ENCODE measurements at places on chromosomes 16 and 17. TPM values are rescaled to one million over a fixed set of nuclear protein-coding genes. Genes with fewer than 3 reads are reported as not detected.

The CSH2 gene
- total RNA-seq, result not detected

The ADAM11 gene
- 2.3 TPM for total RNA-seq

The HASPIN gene
- 15.3 TPM for total RNA-seq

The KIF2B gene
- not detected for total RNA-seq

The USP6 gene
- total RNA-seq, result 0.02 TPM

The CCL2 gene
- 24.8 TPM for total RNA-seq

The PABPN1L gene
- total RNA-seq, result not detected

The ATAD5 gene
- total RNA-seq, result 3.8 TPM

The VASN gene
- 7.5 TPM for total RNA-seq

The HYDIN gene
- total RNA-seq, result 0.37 TPM

The TP53I13 gene
- total RNA-seq, result 58.7 TPM

The TBC1D26 gene
- total RNA-seq, result not detected

The YBX2 gene
- total RNA-seq, result 0.69 TPM

The CES3 gene
- total RNA-seq, result 1.8 TPM

The MYCBPAP gene
- total RNA-seq, result 0.53 TPM

The PDILT gene
- not detected for total RNA-seq

The HEATR9 gene
- total RNA-seq, result not detected

The RAC3 gene
- total RNA-seq, result 35.8 TPM

The MRPL28 gene
- 125 TPM for total RNA-seq

The C17orf50 gene
- 0.24 TPM for total RNA-seq

The DLX3 gene
- total RNA-seq, result 0.15 TPM

The PITPNC1 gene
- total RNA-seq, result 13.3 TPM

The CTRL gene
- 1.8 TPM for total RNA-seq

The TANC2 gene
- total RNA-seq, result 29.9 TPM

The CLEC18A gene
- total RNA-seq, result 0.06 TPM

The DHRS7C gene
- total RNA-seq, result not detected

The CKLF gene
- 65.6 TPM for total RNA-seq

The CHMP6 gene
- 34.9 TPM for total RNA-seq

The PTGES3L gene
- total RNA-seq, result 1.2 TPM

The TNFRSF17 gene
- total RNA-seq, result not detected
